ENCODE measurements at places on chromosomes 12 and 14.

GRCh38 chr14:59582161-59582560, 5.5 kb upstream of the CCDC175 start:
- DNase-seq, result no peak

GRCh38 chr14:41663473-41663850, 56.8 kb downstream of the LRFN5 start:
- no peak for DNase-seq

GRCh38 chr14:70666361-70666686, 24.6 kb downstream of the TTC9 start:
- DNase-seq, result no peak

DNA sequence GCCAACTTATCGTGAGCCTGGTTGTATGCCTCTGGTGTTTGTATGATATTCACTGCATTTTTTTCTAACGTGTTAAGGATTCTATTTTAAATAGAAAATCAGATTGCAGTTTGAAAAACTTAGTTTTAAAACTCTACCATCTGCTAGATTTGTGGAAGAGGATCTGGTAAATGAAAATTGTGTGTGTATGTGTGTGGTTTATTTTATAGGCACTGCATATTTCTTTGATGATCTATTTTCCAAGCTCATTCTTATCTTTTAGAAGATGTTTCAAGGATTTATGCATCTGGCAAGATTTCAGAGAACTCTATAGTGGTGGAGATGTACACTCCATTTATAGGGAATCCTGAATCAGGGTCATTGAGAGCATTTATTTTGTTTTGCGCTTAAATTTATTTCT, 69.8 kb downstream of the HMGA2 start:
- DNase-seq, result no peak

- DNase-seq, result no peak
Measured at GRCh38 chr14:23121361-23121771, 2.3 kb upstream of the CEBPE start.

DNA sequence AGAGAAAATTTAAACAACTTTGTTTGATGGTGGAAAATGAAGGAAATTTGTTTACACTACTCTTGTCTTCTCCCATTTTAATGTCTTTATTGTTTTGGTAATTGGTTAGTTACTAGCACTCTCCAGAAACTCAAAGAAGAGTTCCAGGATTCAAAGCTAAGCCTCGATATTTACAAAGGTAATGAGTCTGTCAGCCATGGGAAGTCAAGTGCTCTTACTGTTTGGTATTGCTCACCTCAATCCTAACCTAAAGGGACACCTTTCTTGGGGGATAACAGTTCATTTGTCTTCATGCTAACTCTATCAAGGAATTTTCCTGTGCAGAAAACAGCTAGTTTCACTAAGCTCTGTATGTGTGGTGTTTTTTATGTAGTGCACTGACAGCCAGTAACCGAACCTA, 222.9 kb upstream of the LMO3 start:
- no peak for DNase-seq

- no peak for DNase-seq
Measured at GRCh38 chr14:89848165-89848564, 106.4 kb downstream of the EFCAB11 start.

GRCh38 chr14:60760209-60760608, 25.6 kb downstream of the MNAT1 start:
- DNase-seq, result peak; percentile 63

DNA sequence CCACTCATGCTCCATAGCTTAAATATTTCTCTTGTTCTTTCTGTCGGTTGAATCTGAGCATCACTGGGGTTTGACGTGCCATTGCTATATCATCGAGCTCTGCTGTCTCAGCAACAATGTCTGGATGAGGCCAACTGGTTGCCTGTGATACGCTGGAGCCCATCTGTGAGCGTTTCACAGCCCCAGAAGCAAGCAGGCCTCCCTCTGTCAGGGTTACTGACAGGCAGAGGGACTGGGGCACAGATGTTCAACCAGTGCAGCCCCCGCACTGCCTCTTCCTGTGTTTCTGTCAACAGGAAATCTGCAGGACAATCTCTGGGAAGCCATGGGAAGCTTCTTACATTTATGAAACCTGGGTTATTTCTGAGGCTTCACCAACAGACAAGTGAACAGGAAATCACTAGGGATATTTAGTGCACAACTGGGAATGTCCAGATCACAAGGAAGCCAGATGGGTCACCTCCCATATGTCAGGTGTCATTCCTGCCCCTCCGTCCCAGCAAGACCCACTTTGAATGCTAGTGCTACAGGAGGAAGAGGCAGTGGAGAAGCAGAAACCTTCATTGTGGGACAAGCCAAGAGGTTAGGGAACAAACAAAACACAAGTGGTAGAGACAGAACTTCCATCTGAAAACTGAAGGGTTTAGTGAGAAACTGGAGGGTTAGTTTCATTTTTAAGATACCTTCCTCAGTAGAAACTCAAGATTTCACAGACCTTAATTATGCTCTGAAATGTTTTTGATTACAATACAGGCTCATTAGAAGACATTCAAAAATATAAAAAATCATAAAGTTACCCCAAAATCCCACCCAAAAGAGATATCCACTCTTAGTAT, 24.1 kb downstream of the DMAC2L start:
- no peak for DNase-seq

GRCh38 chr14:25014440-25014839, 35.5 kb downstream of the STXBP6 start:
- no peak for DNase-seq

- no peak for DNase-seq
Measured at GRCh38 chr12:128796439-128797118, 27.2 kb downstream of the SLC15A4 start.

DNA sequence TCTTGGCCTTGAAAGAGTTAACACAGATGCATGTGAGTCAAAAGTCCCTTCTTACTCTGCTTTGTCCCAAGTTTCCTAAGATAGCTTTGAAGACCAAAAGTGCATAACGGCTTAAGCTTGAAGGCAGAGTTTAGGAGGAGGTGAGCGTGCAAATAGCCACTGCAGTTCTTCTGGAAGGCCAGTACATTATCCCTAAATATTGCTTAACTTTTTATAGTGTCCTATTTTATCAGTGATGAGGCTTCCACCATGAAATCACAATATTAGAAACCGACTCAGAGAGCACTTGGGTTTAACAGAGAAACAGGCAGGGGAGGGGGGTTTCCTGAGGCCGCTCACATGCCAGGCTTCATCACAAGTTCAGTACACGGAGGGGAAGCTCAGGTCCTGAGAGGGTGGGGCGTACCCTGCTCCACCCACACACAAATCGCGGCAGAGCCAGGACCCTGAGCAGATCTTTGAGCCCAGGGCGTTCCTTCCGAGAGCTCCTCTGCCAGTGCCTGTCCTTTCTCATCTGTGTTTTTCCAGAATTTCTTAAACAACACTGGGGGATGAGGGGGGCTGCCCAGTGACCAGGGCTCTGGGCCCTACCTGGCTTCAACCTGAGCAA, 26.8 kb upstream of the BDKRB2 start:
- DNase-seq, result no peak

- DNase-seq, result no peak
Measured at GRCh38 chr14:101963052-101963451, 1.3 kb upstream of the DYNC1H1 start.

- DNase-seq, result no peak
Measured at GRCh38 chr12:4275016-4275869, 1.7 kb downstream of the CCND2 start.

GRCh38 chr12:48758737-48759136, 30.2 kb downstream of the ADCY6 start:
- no peak for DNase-seq

GRCh38 chr14:53032838-53033390, 82.1 kb upstream of the FERMT2 start:
- no peak for DNase-seq

GRCh38 chr14:32913725-32914124, 25.0 kb upstream of the NPAS3 start:
- DNase-seq, result no peak

DNA sequence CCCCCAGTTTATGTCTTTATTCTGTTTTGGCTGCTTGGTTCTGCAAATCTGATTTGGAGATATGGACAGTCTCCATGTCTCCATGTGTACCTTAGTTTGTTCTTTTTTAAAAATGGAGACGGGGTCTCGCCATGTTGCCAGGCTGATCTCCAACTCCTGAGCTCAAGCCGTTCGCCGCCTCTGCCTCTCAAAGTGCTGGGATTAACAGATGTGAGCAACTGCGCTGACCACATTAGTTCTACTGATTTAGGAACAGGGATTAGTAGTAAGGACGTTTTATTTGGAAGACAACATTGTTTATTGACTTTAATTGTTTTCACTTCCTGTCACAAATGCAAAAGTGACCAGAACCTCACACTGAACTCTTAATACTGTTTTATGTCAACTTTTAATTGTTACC, 14.7 kb downstream of the AEBP2 start:
- DNase-seq, result no peak

DNA sequence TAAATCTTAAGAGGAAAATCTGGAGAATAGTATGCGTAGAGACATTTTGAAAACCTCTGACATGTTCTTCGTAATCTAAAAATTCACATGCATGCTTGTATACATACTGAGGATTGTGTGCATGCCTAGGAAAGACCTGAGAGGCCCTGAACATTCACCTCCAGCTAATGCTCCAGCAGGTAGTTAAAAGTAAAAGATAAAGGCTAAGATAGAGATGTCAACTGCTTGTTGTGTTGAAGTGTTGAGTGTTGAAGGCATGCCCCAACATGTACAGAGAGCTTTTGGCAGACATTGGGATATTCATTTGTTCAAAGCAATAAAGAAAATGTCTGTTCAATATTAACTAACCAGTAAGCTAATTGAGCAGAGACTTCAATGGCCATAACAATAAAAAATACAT, 118.6 kb upstream of the SYT1 start:
- DNase-seq, result no peak

DNA sequence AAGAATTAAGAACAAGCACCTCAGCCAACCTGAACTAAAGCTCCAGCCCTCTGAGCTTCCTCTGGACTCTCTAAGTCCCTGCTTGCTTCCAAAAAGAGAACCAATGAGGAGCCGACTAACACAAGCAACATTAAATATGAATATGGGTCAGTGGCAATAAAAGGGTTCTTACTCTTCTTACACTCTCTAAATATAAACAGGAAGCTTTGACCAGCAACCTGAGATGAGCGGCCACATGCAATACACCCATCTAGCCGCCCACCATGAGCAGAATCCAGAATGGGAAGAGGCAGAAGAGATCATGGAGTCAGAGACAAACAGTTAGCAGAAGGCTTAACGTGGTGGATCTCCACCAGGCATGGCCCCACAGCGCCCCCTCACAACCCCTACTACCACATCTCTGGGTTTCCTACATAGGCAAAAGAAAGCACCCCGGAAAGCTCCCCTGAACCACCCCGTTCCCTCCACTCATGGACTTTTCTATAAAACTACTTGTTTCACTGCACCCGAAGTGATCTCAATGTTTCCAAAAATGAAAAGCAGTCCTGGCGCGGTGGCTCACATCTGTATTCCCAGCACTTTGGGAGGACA, 59.4 kb downstream of the TTC7B start:
- DNase-seq, result no peak

DNA sequence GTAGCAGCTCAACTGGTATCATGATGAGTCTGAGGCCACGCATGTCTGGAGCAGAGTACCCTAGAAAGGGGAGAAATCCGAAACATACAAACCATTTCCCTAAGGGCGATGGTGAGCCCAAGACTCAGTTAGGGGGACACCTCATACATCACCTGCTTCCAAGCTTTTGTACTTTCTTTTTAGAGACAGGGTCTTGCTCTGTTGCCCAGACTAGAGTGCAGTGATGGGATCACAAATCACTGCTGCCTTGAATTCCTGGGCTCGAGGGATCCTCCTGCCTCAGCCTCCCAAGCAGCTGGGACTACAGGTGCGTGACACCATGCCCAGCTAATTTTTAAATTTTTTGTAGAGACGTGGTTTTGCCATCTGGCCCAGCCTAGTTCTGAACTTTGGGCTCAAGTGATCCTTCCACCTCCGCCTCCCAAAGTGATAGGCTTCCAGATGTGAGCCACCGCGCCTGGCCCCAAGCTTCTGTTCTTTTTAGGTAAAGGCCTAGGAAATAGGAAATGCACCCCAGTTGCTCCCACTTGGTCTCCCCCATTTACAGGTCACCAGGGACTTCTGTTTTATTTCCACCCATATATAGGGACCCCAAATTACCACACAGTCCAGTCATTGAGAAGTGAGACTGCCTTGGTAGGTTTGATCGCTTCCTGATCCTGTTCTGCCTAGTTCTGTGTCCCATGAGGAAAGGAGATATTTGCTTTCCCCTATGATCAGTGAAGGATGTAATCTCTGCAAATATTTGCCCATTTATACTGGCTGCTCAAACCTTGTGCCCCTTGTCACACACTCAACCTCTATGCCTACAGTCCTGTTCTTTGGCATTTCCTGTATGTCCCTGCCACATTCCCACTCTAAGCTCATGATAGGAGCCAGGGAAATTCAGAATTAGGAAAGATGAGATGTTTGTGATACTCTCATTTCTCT, at the start of gene APOF:
TSS of gene APOF (minus strand) at position 728 of the 930 bp plus-strand sequence. CDS start at position 616, 112 bp downstream.
- no peak for DNase-seq

- peak; percentile 4 for DNase-seq
Measured at GRCh38 chr14:104137297-104138097, 890 bp upstream of the KIF26A start.

GRCh38 chr14:94378527-94379290, 9.7 kb downstream of the SERPINA1 start:
- DNase-seq, result no peak

- DNase-seq, result no peak
Measured at GRCh38 chr12:117842630-117843029, 126.2 kb downstream of the KSR2 start.

- DNase-seq, result peak; percentile 10
Measured at GRCh38 chr14:103393676-103394626, 8.7 kb downstream of the MARK3 start.

DNA sequence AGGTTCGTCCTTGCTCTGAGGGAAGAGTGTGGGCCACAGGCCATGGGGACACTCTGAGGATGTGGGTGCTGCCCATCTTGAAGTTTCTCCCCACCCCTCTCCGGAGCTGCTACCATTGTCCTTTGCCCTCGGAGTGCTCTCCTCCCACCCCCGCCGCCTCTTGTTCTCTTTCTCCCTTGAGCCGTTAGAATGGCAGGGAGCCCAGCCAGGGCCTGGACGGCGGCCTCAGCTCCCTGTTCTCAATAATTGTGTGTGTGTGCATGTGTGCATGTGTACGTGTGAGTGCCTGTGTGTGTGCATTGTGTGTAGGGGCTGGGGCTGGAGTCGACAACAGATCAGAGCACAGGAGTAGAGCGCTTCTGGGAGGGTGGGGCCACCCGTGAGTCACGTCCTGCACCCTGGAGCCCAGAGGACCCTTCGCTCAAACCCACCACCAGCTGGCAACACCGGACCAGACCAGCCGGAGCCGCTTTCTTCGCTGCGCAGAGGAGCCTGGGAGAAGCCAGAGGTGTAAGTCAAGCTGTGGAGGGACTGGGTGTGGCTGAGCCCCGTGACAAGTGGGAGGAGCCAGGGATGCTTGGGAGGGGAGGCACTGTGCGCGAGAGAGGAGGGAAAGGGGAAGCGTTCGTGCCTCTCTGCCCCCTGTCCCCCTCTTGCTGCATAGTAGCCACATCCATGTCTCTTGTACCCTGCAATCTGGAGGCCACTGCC, 25.9 kb upstream of the KCNA5 start:
- no peak for DNase-seq

GRCh38 chr14:89911010-89911919, 43.3 kb downstream of the EFCAB11 start:
- DNase-seq, result no peak

- DNase-seq, result no peak
Measured at GRCh38 chr12:2494486-2495192, 300.1 kb upstream of the FKBP4 start.
